Activated naive CD8-positive, alpha-beta T cell treated with anti-CD3 and anti-CD28 coated beads, Interleukin-2, amount 50 U/mL, for 24 hours (primary cell): ENCODE measurements at places on chromosomes 6 and 20.

- DNase-seq: no peak
Measured at GRCh38 chr20:63968928-63969760, 586 bp downstream of the ZNF512B start.

GRCh38 chr6:21384216-21384615 is 209.3 kb upstream of the SOX4 start:
- no peak for DNase-seq

DNA sequence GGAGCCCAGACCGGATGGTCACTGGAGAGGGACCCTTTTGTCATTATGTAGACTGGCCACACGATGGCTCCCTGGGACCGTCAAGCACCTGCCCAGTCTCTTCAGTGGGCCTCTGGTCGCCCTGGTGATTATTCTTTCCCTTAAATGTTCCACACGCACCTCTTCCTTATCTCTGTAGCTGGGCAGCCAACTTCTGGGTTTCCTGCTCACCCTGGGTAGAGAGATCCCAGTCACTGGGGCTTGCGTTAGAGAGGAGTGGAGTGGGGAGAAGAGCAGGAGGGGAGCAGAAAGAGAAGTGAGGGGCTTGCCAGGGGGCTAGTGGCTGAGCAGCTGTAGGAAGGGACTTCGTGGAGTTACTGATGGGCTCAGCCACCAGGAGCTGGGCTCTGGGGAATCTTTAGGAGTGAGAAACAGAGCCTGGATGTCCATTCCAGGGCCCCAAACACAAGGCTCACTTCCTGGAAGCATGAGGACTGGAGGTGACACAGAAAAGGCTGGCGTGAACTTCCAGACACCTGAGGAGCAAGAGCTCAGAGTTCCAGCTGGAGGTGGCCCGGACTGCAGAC is 150.1 kb downstream of the DHX35 start:
- DNase-seq: peak; percentile 8

DNA sequence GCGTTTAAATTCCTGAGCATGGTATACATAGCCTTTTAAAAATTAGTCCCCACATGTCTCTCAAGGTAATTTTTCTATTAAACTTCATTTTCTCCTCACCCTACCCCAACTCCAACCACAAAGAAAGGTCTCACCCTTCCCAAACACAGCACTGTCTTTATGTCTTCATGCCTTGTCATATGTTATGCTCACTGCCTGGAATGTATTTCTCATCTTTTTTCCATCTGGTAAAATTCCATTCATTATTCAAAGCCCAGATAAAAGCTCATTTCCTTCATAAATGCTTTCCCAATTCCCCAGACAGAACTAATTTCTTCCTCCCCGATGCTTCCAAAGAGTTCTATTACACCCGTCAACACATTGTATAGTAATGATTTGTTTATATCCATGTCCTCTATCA is 302.0 kb downstream of the ALDH8A1 start:
- no peak for DNase-seq

- DNase-seq: no peak
Measured at GRCh38 chr6:154134471-154135147, 95.6 kb downstream of the OPRM1 start.

DNA sequence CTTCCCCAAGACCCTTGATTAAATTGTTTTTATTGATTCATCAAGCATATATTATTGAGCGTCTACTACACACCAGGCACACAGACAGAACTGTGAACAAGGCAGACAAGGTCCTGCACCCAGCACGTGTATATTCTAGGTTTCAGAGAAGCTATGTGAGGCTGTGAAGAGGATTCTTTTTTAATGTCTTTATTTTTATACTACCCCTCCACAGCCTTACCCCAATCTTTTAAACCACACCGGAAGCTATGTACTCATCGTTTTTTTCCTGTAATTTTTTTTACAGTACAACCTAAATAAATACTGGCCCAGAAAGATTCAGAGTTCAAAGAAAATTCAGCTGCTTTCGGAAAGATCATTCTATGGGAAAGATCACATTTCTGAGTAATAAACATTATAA is 10.0 kb downstream of the SGK1 start:
- DNase-seq: no peak

- DNase-seq: no peak
Measured at GRCh38 chr20:34112600-34113101, 608 bp upstream of the EIF2S2 start.

DNA sequence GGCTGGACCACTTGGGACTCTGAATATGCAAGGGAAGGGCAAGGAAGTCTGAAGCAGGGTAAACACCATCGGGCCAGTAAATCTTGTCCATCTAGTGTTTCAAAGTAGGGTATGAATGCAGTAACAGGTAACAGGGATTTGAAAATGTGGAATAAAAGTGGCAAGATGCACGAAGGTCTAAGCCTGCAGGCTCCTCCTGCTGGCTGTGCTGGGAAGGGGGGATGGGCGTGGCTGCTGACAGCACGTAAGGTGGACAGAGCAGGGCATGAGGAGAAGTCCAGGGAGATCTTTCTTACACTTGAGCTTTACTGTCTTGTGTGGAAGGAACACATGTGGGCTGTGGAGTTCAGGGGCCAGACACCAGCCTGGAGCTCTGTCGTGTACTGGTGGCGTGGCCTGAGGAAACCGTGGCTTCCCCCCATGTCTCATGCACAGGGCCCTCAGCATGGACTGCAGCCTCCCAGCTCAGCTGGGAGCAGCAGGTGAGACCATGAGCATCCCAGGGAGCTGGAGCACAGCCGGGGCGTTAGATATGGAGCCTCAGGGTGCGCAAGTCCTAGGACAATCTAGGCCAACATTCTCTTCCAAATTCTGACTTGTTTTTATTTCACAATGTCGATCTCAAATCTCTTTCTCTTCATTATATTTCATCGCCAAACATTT is 84.5 kb downstream of the SLC22A23 start:
- DNase-seq: no peak

- no peak for DNase-seq
Measured at GRCh38 chr6:53513519-53513966, 31.4 kb downstream of the GCLC start.

GRCh38 chr6:75233092-75233615 is 10.4 kb downstream of the COX7A2 start:
- no peak for DNase-seq

DNA sequence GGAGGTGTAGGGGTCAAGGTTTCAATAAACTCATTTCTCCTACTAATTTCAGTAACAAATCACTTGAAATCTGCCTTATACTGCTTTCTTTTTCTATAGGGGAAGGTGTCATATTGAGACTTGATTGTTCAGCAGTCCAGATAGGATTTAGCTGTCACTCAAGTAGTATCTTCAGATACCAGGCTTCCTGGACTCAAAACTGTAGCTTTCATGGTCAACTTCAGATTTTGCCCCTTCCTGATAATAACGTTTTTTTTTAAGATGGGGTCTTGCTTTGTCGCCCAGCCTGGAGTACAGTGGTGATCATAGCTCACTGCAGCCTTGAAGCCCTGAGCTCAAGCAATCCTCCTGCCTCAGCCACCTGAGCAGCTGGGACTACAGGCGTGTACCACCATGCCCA is 77.8 kb downstream of the JAG1 start:
- no peak for DNase-seq

DNA sequence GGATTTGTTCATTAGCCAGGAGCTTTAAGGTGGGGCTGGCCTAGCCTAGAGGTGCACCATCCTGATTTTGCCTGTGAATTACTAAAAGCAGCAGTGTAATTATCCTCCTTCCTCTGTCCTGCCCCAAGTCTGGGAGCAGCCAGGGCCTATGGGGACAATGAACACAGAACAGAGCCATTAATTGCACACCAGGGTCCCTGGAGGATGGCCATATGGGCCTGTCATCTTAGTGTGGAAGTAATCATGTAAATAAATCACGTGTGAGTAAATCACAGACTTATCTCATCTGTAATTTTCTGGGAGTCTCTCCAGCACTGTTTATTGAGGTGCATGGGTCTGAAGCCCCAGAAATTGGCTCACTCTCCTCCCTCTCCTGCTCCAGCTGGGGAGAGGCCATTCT is 176.3 kb downstream of the LRFN2 start:
- DNase-seq: no peak

DNA sequence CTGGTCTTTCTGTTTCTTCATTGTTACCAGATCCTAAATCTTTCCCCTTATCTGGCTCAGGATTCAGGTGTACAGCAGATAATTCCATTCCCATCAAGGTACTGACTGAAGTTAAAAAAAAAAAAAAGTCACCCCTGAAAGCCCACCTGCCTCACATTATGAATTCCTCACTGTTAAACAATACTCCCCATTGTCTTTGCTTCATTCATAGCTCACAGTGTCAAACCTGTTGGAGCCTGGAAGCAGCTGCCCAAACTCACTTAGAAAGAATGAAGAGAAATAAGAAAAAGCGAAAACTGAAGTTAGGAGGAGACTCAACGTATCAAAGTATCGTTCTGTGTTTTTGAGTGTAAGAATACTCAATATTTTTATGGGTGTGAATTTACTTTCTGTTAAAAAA is 1.8 kb upstream of the DCBLD1 start:
- no peak for DNase-seq

GRCh38 chr20:34538671-34539123 is 19.8 kb upstream of the MAP1LC3A start:
- DNase-seq: peak; percentile 67

DNA sequence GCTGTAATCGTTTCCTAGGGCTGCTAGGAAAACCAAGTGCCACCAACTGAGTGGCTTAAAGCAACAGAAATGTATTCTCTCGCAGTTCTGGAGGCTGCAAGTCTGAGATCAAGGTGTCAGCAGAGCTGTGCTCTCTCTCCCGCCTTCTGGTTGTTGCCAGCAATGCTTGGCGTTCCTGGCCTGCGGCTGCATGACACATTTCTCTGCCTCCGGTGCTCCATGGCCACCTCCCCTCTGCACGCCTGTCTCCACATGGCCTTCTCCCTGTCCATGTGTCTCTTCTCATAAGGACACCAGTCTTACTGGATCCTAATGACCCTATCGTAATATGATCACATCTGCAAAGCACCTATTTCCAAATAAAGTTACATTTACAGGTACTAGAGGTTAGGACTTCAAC is 91.7 kb upstream of the AKAP12 start:
- no peak for DNase-seq

- no peak for DNase-seq
Measured at GRCh38 chr20:46872328-46873211, 22.1 kb upstream of the EYA2 start.

GRCh38 chr20:19501476-19502115 is 256.5 kb upstream of the RIN2 start:
- DNase-seq: no peak

GRCh38 chr6:34226731-34227586 is 9.7 kb upstream of the HMGA1 start:
- no peak for DNase-seq

- no peak for DNase-seq
Measured at GRCh38 chr6:19204445-19204844, 632.7 kb upstream of the ID4 start.

DNA sequence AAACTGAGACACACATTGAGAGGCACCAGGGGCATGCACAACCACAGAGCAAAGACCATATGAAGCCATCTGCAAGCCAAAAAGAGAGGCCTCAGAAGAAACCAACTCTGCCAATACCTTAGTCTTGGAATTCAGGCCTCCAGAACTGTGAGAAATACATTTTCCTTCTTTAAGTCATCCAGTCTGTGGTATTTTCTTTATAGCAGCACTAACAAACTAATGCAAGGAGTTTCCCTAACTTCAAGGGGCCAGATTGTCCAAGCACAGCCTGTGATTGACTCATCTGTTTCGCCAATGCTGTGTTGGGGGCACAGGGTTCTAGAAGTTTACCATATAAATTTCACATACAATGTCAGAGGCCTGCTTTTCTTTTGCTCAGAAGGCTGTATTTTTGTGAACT is 364.6 kb downstream of the GJA1 start:
- DNase-seq: no peak

GRCh38 chr6:6469074-6469473 is 119.4 kb upstream of the LY86 start:
- no peak for DNase-seq

DNA sequence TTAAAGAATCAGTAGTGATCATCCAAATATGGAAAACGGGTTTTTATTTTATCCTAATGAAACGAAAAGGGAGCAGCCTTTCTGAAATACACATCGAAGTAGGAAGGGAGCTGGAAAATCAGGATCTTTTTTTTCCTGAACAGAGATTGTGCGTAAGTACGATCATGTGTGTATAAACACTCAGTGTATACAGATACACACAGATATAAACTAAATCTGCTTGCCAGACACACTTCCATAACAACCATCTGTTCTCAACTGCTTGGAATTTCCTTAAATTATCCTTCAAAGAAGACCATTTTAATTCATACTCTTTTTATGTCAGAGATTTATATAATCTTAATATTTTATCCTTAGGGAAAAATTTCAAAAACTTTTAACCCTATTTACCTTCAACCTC is 110.7 kb downstream of the CHD6 start:
- DNase-seq: no peak

GRCh38 chr6:16316741-16317251 is 78.4 kb downstream of the GMPR start:
- DNase-seq: peak; percentile 30

GRCh38 chr20:54110457-54110856 is 40.1 kb upstream of the BCAS1 start:
- DNase-seq: no peak

- DNase-seq: no peak
Measured at GRCh38 chr6:43359381-43359780, 10.1 kb downstream of the ZNF318 start.

GRCh38 chr20:63836458-63837344 is 5.6 kb upstream of the ZBTB46 start:
- no peak for DNase-seq

DNA sequence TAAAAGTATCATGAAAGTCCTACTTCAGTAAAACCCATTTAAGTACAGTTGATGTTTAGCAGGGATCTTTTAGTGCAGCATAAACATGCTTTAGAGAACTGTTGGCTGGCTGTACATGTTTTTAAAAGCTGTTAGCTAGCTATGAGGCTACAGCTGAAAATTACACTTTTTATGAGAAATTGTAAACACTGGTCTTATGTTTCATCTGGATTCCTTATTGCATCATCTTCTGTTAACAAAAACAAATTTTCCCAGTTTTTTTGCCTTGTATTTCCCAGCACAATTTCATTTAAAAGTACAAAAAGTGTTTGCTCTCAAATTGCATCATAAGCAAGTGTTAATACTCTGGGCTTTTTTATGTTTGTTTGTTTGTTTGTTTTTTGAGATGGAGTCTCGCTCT is 18.3 kb upstream of the HLA-E start:
- DNase-seq: no peak

DNA sequence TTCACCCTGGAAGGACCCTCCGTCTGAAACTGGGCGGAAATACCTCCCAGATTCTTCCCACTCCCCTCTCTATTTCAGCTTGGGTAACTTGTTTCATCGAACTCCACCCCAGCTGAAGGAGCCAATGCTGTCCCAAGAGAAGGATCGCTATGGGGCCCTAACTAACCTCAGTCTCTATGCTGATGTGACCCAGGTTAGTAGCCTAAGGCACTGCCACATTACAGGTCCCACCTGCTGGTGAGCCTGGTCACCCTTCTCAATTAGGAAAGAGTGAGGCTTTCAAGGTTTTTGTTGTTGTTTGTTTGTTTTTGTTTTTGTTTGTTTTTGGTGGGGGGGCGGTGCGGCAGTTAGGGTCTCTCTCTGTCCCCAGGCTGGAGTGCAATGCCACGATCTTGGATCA is 168.4 kb downstream of the OR2B2 start:
- no peak for DNase-seq
